ENCODE measurements at places on chromosomes 5 and 9. TPM values are rescaled to one million over a fixed set of nuclear protein-coding genes. Genes with fewer than 3 reads are reported as not detected.

GRCh38 chr9:72646061-72646460 lies 124.7 kb downstream of the TMC1 start:
- no peak for DNase-seq
- H3K27ac ChIP-seq = no peak overlapping the region
- H3K27me3 ChIP-seq = peaks cover 6% of the 10 kb centered on the region
- no peaks in the 10 kb centered on the region for H3K36me3 ChIP-seq

DNA sequence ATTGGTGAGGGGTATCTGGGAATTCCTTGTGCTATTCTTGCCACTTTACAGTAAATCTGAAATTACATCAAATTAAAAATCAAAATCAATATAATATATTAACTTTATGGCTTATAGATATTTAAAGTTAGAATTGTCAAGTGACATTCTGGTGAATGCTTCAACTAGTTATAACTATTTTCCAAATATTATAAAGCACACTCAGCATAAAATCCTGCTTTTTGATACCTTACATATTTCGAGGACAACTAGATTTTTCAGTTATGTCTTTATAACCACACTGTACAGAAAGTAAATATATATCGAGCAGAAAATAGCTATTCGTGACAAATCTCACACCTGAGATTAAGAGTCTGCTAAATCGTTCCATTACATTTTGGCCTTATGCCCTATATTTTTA lies 210.2 kb downstream of the PDE4D start:
- H3K27me3 ChIP-seq = no peaks in the 10 kb centered on the region
- no peak overlapping the region for H3K4me3 ChIP-seq
- no peak for DNase-seq
- H3K27ac ChIP-seq = no peak overlapping the region

DNA sequence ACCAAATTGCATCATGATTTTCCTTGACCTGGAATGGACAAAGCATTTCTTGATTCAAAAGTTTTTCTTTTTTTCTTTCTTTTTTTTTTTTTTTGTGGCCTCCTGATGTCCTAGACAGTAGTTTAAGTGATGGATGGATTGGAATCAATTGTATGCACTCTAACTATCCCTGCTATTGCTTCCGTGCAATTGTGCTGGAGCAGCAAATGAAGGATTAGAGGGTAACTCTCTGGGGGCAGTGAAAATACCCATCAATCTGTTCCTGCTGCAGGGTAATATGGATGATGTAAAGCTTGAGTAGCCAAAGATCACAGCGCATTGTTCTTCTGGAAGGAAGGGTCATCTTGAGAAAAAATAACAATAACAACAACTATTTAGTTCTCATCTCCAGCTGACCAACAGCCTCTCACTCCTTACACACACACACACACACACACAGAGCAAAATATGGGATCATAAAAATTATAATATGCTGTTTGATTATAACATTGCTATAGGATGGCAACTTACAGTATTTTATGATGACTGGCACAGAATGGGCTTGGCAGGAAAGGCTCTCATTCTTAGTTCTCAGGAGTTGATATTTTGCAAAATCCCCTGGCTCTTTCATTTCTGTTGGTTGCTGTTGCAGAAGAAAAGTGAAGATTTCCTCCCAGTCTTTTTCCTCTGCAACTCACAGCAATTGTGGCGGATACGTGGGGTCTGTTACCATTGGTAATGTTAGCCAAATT lies 160.9 kb upstream of the DMAC1 start:
- H3K27me3 ChIP-seq = no peaks in the 10 kb centered on the region
- H3K36me3 ChIP-seq = no peaks in the 10 kb centered on the region
- no peak overlapping the region for H3K27ac ChIP-seq
- no peak for DNase-seq
- H3K4me3 ChIP-seq = no peak overlapping the region
- no peaks in the 10 kb centered on the region for H3K4me1 ChIP-seq

- no peak overlapping the region for H3K4me3 ChIP-seq
- no peaks in the 10 kb centered on the region for H3K4me1 ChIP-seq
- H3K36me3 ChIP-seq = no peaks in the 10 kb centered on the region
- no peak for DNase-seq
- no peak overlapping the region for H3K27ac ChIP-seq
These were observed 28.4 kb upstream of the EBF1 start for GRCh38 chr5:159128070-159128541.

GRCh38 chr9:33153666-33154065 lies 13.5 kb downstream of the B4GALT1 start:
- DNase-seq = no peak
- no peak overlapping the region for H3K4me3 ChIP-seq
- H3K27ac ChIP-seq = no peak overlapping the region

- no peak for DNase-seq
- H3K27me3 ChIP-seq = no peaks in the 10 kb centered on the region
- peaks cover 2% of the 10 kb centered on the region for H3K4me1 ChIP-seq
- H3K27ac ChIP-seq = no peak within 1 kb of the TSS
- H3K36me3 ChIP-seq = no peaks in the 10 kb centered on the region
These were observed at the start of gene PDE6A for GRCh38 chr5:149944666-149945065. TSS of gene PDE6A (minus strand) at chr5:149944793. CDS start at chr5:149944673, 120 bp downstream.

- peaks cover 5% of the 10 kb centered on the region for H3K36me3 ChIP-seq
- no peak for DNase-seq
- H3K27ac ChIP-seq = no peak overlapping the region
- H3K27me3 ChIP-seq = no peaks in the 10 kb centered on the region
These were observed 74.1 kb downstream of the PHF2 start for GRCh38 chr9:93650448-93650847.

GRCh38 chr9:21988056-21988990 lies 5.9 kb downstream of the CDKN2A start:
- no peak overlapping the region for H3K27ac ChIP-seq
- no peaks in the 10 kb centered on the region for H3K36me3 ChIP-seq
- H3K27me3 ChIP-seq = peaks cover 22% of the 10 kb centered on the region

GRCh38 chr5:139686706-139687441 lies 38.7 kb downstream of the CXXC5 start:
- H3K27ac ChIP-seq = no peak overlapping the region
- no peaks in the 10 kb centered on the region for H3K36me3 ChIP-seq
- DNase-seq = no peak
- no peaks in the 10 kb centered on the region for H3K4me1 ChIP-seq
- no peaks in the 10 kb centered on the region for H3K27me3 ChIP-seq

- peak overlapping the region; percentile 58 for H3K27ac ChIP-seq
- H3K4me1 ChIP-seq = peaks cover 11% of the 10 kb centered on the region
- peaks cover 8% of the 10 kb centered on the region for H3K36me3 ChIP-seq
- no peaks in the 10 kb centered on the region for H3K27me3 ChIP-seq
- H3K4me3 ChIP-seq = peak overlapping the region; percentile 88
These were observed 594 bp downstream of the FAM120A start for GRCh38 chr9:93451849-93452709.

GRCh38 chr5:90940227-90940995 lies 381.8 kb downstream of the ADGRV1 start:
- H3K27ac ChIP-seq = no peak overlapping the region
- no peaks in the 10 kb centered on the region for H3K36me3 ChIP-seq
- H3K4me3 ChIP-seq = no peak overlapping the region
- no peaks in the 10 kb centered on the region for H3K27me3 ChIP-seq
- peak; percentile 24 for DNase-seq

- no peaks in the 10 kb centered on the region for H3K27me3 ChIP-seq
- H3K36me3 ChIP-seq = no peaks in the 10 kb centered on the region
- no peak for DNase-seq
- no peak overlapping the region for H3K4me3 ChIP-seq
- H3K4me1 ChIP-seq = no peaks in the 10 kb centered on the region
These were observed 337.1 kb upstream of the MPDZ start for GRCh38 chr9:13616491-13617035.

Gene DOCK2
- total RNA-seq = 0.62 TPM

GRCh38 chr5:133844836-133845235 lies 123.6 kb downstream of the C5orf15 start:
- DNase-seq = no peak
- no peak overlapping the region for H3K4me3 ChIP-seq
- no peak overlapping the region for H3K27ac ChIP-seq
- peaks cover 6% of the 10 kb centered on the region for H3K27me3 ChIP-seq
- H3K36me3 ChIP-seq = no peaks in the 10 kb centered on the region

Gene HRCT1
- total RNA-seq = 5.2 TPM

Gene FAM221B
- not detected for total RNA-seq

DNA sequence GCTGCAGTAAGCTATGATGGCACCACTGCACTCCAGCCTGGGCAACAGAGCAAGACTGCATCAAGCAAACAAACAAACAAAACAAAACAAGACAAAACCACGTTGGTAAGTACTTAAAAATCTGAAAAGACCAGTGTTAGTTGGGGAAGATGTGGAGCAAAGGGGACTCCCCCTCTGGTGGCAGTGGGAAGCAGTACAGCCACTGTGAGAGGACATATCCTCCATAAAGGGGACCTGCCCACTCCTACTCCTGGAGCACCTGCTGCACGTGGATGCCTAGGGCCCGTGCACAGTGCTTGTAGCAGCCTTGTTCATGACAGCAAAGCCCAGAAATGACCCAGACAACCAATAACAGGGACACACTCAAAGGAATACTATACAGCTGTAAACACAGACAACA lies 17.0 kb upstream of the IPPK start:
- no peaks in the 10 kb centered on the region for H3K4me1 ChIP-seq
- no peaks in the 10 kb centered on the region for H3K27me3 ChIP-seq
- H3K4me3 ChIP-seq = no peak overlapping the region
- no peaks in the 10 kb centered on the region for H3K36me3 ChIP-seq
- no peak for DNase-seq

GRCh38 chr5:137220523-137220927 lies 278.6 kb downstream of the SPOCK1 start:
- H3K4me1 ChIP-seq = no peaks in the 10 kb centered on the region
- DNase-seq = peak; percentile 80
- no peaks in the 10 kb centered on the region for H3K27me3 ChIP-seq
- no peaks in the 10 kb centered on the region for H3K36me3 ChIP-seq

Gene MEIKIN
- total RNA-seq = not detected

Gene SLC6A7
- total RNA-seq = not detected

Gene SLC28A3
- total RNA-seq = not detected

Gene HSPB3
- not detected for total RNA-seq

Gene BARHL1
- total RNA-seq = not detected

Gene RNF145
- total RNA-seq = 59.7 TPM

GRCh38 chr5:160835818-160836528 lies 16.0 kb downstream of the ATP10B start:
- H3K27me3 ChIP-seq = no peaks in the 10 kb centered on the region
- H3K27ac ChIP-seq = no peak overlapping the region
- no peak overlapping the region for H3K4me3 ChIP-seq
- DNase-seq = no peak

GRCh38 chr5:103862398-103862797 lies 299.8 kb upstream of the NUDT12 start:
- no peaks in the 10 kb centered on the region for H3K36me3 ChIP-seq
- H3K4me1 ChIP-seq = no peaks in the 10 kb centered on the region
- H3K27me3 ChIP-seq = no peaks in the 10 kb centered on the region

Gene OLFML2A
- total RNA-seq = 1.1 TPM

GRCh38 chr9:112820881-112821280 lies 69.8 kb downstream of the SLC46A2 start:
- H3K4me1 ChIP-seq = no peaks in the 10 kb centered on the region
- no peaks in the 10 kb centered on the region for H3K36me3 ChIP-seq
- H3K4me3 ChIP-seq = no peak overlapping the region
- no peak overlapping the region for H3K27ac ChIP-seq
- H3K27me3 ChIP-seq = no peaks in the 10 kb centered on the region

DNA sequence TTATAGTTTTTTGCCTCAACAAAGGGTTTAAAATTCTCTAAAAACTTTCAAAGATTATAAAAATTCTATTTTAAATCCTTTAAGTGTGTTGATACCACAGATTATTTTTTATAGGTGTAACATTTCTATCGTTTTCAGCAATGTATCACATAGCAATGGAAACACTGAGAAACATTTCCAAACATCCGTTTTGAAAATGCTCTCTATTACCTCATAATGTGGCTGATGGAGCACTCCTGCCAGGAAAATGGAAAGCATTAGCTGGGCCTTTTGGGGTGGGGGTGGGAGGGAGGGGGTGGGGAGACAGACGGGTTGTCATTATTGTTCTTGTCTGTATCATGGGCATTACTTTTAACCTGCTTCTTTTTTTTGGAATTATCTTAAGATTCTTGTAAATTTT lies 516.5 kb downstream of the ACTL7B start:
- no peaks in the 10 kb centered on the region for H3K27me3 ChIP-seq
- H3K4me1 ChIP-seq = no peaks in the 10 kb centered on the region
- no peak overlapping the region for H3K4me3 ChIP-seq
- no peak overlapping the region for H3K27ac ChIP-seq

Gene HTR1A
- not detected for total RNA-seq

Gene CER1
- total RNA-seq = not detected

GRCh38 chr5:113425909-113426308 lies 8.9 kb downstream of the TSSK1B start:
- H3K4me3 ChIP-seq = no peak overlapping the region
- H3K4me1 ChIP-seq = no peaks in the 10 kb centered on the region
- no peak for DNase-seq

Gene TMEM252
- total RNA-seq = not detected

GRCh38 chr5:72525816-72526215 lies 18.6 kb upstream of the ZNF366 start:
- H3K4me1 ChIP-seq = peaks cover 7% of the 10 kb centered on the region
- DNase-seq = no peak
- H3K36me3 ChIP-seq = no peaks in the 10 kb centered on the region
- no peak overlapping the region for H3K27ac ChIP-seq
- no peak overlapping the region for H3K4me3 ChIP-seq

DNA sequence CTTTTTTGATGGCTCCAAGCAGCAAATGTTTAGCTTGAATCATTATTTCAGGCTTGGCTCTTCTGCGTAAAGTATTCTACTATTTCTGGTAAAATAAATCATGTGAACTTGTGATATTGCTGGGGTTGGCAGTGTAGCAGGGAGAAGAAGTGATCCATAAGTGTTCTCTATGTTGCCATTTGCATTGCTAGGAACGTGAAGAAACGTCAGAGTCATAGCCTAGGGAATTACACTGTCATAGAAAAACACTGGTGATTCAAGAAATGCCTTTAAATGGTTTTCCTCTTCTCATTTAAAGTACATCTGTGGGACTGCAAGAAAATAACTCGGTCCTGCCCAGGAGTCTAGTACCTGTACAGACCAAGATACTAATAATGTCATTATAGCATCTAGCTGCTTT lies 162.3 kb downstream of the PBX3 start:
- H3K4me1 ChIP-seq = peaks cover 4% of the 10 kb centered on the region
- H3K4me3 ChIP-seq = no peak overlapping the region
- DNase-seq = no peak

Measured in endothelial cell of umbilical vein (primary cell).